ENCODE measurements at places on chromosomes 2 and 18.

- DNase-seq = peak; percentile 54
Measured at GRCh38 chr2:73970850-73971471, 13.7 kb upstream of the TET3 start.

- DNase-seq = no peak
Measured at GRCh38 chr18:35463827-35464226, 33.9 kb downstream of the INO80C start.

DNA sequence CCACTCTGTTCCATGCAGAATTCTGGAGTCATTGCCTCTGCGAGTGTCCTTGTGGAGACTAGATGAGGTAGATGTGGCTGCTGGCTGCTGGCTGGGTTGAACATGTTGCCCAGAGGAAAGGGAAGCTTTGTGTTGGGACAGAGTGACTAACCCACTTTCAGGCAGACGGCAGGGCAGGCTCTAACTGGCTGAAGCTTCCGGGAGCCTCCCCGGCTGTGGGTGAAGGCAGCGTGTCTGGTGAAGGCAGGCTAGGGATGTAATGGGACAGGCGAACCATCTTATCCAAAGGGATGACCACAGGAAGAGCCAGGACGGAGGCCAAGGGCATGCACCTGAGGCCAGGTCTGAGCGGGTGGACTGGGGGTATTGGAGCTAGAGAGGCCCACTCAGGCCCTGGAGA, 16.0 kb downstream of the ASPRV1 start:
- DNase-seq = no peak

DNA sequence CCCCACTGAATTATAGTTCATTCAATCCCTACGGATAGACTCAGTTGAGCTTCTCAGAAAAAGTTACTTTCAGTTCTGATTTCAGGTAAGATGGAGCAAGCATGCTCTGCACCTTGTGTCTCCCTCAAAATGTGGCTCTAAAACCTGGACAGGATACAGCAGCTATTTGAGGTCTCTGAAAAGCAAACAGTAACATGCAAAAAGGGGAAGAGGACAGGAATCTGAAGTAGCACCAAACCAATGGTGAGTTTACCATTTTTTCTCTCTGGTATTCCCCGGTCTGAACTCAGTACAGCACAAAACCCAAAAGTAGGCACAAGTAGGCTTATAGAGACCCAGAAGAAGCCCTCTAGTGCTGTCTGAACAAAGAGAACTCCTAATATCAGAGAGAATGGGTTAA, 34.1 kb downstream of the LANCL1 start:
- DNase-seq = no peak

DNA sequence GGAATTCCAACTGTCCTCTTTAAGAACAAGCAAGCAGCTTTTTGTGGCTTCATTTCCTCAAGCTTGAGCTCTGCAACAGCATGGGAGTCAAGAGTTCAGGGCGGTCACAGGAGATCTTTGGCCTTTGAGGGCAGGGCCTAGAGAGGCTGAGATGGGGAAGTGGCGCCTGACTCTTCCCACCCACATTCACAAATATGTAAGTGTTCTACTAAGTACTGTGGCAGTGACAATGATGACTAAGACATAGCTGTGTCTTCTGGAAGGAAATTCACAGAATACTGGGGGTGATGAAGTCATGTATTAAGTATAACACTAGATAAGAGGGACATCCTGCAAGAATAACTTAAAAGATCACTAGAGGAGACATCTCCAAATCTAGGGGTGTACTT, 15.0 kb downstream of the RND3 start:
- DNase-seq = no peak

DNA sequence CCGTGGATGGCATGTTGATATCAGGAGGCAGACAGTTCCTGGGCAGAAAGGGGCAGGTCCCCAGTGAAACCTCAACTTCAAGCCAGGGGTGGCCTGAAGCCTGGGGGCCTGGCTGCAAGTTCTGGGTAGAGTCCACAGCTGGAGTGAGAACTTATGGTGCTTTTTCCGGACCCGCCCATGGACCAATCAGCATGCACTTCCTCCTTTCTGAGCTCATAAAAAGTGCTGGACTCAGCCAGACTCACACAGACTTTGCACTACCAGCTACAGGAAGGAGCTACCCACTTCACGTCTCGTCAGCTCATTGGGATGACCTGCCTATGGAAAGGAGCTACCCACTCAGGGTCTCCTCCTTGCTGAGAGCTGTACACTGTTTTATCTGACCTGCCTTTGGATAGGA, 183.1 kb upstream of the MC4R start:
- DNase-seq = no peak

GRCh38 chr2:147488472-147488871, 356.4 kb upstream of the ACVR2A start:
- DNase-seq = no peak

GRCh38 chr2:42575458-42576064, 7.1 kb downstream of the MTA3 start:
- DNase-seq = peak; percentile 42

DNA sequence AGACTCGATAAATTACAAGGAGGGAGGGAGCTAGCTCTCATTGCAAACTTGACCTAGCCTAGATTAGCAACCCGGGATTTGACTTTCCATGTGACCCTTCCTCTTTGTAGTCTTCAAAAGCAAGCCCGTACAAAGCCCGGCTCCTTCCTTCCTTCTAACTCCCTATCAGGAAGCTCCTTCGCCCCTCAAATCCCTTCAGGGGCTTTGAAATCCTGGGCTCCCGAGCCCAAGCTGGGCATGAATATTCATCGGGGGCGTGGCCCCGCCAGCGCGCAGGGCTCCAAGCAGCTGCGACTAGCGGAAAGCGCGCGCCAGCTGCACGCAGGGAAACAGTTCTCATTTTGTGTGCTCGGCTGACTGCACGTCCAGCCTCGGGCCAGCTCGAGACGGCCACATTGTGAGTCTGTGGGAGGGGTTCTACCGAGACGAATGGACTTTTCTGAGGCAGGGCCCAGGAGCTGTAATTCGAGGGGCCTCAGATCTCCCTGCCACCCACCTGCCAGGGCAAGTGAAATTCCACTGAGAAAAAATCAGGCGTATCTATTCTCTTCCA, 84.0 kb upstream of the PELI1 start:
- peak; percentile 79 for DNase-seq

DNA sequence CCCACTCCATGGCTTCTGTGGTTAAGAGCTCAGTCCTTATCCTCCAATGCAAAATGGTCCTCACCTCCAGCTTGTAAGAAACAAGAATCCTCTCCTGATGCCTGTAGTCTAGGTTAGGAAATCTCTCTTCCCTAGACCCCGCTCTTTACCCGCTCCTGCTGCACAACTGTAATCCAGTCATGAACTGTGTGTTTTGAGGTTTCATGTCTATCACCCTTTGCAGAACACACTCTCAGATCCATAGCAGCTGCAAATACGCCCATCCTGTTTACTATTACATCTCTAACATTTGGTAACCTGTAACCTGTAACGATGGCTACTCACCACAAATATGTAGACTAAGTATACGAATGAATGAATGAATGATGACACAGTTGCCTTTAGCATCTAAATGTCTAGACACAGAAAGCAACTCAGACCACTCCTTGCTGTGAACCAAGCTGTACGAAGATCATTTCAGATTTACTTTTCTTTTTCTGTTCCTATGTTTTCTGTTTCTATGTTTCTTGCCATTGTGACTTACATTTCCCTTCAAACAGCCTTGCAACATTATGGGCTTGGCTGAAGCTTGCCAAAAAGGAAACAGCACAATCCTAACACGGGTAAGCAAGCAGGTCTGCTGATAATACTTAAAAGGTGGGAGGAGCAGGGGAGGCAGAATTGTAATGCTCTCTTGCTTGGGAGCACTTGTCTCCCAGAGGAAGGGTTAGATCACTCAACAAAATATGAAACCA, 53.7 kb downstream of the EPHA4 start:
- no peak for DNase-seq

DNA sequence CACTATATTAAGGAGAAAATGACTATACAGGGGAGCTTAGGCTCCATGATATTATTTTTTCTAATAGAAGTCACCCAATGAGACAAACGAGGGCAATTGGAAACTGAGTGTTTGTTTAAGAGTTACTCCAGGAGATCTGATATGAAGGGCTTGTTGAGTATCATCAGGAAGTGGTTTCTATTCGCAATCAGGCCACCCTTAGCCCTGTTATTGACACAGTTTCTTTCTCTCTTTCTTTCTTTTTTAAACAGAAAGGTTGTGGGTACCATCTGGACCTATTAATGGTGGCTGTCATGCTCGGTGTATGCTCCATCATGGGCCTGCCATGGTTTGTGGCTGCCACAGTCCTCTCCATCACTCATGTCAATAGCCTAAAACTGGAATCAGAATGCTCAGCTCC, 117.3 kb downstream of the DPP4 start:
- DNase-seq = no peak

- DNase-seq = peak; percentile 41
Measured at GRCh38 chr2:121804340-121804739, 48.9 kb downstream of the TSN start.

DNA sequence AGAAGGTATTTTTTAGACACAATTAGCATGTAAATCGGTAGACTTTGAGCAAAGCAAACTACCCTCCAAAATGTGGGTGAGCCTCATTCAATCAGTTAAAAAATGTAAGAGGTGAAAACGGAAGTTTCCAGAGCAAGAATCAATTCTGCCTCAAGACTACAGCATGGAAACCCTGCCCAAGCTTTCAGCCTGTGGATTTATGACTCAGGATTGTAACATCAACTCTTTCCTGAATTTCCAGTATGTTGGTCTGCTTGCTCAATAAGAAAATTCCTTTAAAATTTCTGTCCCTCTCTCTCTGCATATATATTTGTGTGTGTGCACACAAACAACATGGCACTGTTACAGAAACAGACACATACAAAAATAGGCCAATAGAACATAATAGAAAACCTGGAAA, 228.6 kb upstream of the DOK6 start:
- DNase-seq = no peak

- DNase-seq = no peak
Measured at GRCh38 chr18:8938817-8939216, 163.7 kb upstream of the NDUFV2 start.

DNA sequence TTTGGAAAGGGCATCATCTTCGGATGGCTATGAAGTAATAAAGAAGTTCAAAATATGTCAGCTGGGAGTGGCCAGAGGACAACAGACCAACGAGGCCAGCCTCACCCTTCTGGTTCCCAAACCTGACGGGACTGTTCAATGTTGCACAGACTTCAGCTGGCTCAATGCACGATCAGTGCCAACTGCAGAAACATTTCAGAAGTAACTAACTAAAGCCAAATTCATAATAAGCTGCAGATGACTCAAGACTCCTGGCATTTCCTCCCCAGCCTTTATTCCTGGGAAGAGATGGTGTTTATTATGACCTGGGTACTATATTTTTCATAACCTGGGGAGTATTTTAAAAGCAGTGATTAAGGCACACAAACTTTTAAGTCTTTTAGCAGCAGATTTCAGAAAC, 3.8 kb upstream of the ATP6V1C2 start:
- DNase-seq = no peak

DNA sequence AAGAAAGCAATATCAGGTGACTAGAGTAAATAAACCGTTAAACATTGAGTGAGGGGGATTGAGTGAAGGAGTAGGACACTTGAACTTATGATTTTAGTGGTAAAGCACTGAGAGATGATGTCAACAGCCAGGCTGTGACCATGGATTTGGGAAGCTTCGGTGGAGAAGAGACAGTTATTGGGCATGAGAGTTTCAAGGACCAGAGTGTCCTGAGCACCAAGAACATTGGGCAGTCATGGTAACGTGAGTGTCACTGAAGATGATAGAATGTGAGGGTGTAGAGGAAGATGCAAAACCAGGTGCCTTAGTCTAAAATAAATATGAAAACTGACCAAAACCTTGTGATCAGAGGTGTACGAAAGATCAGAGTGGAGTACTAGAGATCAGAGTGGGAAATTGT, 248.1 kb downstream of the ASXL3 start:
- DNase-seq = no peak

DNA sequence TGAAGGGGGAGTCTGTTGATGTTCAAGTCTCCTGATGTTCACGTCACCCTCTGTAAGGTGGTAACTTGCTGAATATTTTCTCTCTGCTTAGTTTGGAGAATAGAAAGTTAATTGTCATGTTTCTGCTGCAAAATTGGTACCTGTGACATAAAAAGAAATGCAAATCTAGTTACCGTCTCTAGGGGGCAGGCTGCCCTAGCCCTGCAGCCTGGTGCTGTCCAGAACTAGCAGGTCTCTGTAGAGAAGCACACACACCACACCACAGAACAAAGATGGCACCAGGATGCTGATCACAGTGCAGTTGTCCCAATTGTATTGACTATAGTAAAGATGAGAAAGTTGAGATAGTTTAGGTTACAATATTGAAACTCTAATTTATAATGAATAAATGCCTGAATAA, 47.0 kb downstream of the SLC9A4 start:
- peak; percentile 46 for DNase-seq

- DNase-seq = no peak
Measured at GRCh38 chr2:135740206-135740605, 1.4 kb upstream of the UBXN4 start.

DNA sequence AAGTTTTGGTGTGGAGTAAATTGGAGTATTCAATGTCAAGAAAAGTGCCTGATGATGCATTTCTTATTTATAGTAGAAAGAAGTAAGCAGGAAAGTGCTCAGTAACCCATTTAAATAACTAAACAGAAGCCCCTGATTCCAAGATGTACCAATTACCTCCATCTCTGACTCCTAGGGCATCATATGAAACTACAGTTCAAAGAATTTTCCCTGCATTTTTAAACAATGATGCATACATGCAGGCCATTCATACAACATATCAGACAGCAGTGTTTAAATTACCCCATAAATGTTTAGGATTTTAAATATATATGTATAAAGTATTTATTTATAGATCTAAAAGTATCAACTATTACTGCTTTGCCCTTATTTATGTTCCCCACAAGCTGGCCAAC, 36.2 kb downstream of the FTCDNL1 start:
- no peak for DNase-seq

DNA sequence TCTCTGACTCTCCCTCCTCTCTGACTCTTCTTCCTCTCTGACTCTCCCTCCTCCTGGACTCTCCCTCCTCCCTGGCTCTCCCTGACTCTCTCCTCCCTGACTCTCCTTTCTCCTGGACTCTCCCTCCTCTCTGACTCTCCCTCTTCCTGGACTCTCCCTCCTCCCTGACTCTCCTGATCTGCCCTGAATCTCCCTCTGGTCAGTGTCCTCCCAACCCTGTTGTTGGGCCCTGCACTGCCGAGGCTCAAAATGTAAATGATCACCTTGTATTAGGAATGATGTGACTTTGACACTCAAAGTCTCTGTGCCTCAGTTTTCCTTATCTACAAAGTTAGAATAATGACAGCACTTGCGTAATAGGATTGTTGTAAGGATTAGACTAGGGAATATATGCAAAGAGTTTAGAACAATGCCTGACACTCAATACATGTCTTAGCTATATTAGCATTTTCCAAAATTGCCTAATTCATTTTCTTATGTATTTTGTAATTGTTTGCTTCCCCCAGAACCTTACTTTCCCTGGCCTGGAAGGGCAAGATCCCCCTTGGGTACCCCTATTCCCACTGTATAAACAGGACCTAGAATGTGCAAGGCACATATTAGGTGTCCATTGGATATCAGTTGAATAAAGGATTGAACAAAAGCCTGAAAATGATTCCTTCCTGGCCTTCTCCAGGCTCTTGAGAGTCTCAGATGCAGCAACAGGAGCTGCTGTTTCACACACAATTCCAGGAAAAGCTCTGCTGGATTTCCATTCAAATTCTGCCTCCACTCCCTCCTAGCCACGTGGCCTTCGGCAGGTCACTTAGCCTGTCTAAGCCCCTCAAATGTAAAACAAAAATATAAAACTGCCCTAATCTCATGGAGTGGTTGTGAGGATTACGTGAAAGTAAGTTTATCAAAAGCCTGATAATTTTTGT, 170.1 kb downstream of the INHBB start:
- DNase-seq = no peak
